ENCODE measurements at places on chromosomes 1 and 21. TPM values are rescaled to one million over a fixed set of nuclear protein-coding genes. Genes with fewer than 3 reads are reported as not detected.

The GRIK1 gene
- 0.36 TPM for total RNA-seq

The RCAN3 gene
- total RNA-seq: 238 TPM

The SEMA6C gene
- total RNA-seq: 173 TPM

The MAP3K21 gene
- 76.1 TPM for total RNA-seq

The AMY1A gene
- total RNA-seq: not detected

The MANEAL gene
- total RNA-seq: 8.8 TPM

The DAB1 gene
- 3.6 TPM for total RNA-seq

DNA sequence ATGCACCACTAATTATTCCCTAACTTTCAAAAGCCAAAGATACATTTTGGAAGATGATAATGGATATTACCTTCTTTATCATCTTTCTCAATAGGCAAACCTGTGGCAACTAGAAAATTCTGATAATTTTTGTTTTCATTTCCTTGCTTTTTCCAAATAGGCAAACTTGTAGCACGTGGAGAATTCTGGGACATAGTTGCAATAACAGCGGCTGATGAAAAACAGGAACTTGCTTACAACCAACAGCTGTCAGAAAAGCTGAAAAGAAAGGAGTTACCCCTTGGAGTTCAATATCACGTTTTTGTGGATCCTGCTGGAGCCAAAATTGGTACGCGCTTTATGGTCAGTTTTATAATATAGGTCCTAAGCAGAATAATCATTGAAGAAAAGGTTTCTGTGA, 1.5 kb downstream of the FPGT start:
- no peak for DNase-seq

DNA sequence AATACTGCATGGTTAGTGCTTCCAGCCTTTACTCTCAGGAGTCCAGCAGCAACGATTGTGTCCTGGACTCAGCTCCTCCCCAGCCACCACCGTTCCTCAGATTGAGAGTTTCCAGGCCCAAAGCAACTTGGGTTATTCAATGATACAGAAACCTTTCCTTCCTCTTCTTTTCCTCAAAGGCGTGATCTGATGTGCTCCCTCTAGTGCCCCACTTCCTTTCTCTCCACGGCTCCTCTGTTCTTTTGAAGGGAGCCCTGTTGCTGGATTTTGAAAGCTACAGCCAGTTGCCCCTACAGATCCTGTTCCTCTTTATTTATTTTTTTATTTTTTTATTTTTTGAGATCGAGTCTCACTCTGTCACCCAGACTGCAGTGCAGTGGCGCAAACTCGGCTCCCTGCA, 14.1 kb downstream of the CRP start:
- DNase-seq: no peak

- no peak for DNase-seq
These were observed 61.2 kb downstream of the VANGL1 start for GRCh38 chr1:115702959-115703358.

DNA sequence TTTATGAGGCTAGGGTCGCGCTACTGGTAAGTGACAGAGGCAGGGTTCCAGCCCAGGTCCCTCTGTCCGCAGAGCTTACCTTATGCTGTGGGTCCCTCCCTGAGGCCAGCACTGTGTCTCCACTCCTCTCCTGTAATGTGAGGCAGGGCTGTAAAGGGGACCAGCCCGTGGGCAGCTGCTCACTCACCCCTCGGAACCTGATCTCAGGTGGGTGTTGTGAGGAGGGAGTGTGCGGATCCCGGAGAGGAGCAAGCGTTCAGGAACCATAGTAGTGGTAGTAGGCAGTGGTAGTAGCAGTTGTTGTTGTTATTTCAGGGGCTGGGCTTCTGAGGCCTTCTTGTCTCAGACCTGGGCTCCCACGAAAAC, 1.7 kb downstream of the ZC3H12A start:
- no peak for DNase-seq

DNA sequence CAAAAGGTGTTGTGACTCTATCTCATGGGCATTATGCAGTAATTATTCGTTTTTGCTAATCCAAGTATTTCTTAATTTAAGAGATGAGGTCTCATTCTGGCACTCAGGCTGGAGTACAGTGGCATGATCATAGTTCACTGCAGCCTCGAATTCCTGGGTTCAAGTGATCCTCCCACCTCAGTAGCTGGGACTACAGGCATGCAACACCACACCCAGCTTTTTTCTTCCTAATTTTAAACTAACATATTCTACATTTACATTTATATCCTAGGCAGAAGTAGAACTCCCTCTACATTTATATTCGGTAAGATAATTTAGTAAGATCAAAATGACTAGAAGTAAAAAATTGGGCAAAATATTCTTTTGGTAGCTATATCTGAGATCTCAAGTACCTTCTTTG, 50.5 kb upstream of the RBM34 start:
- DNase-seq: no peak

DNA sequence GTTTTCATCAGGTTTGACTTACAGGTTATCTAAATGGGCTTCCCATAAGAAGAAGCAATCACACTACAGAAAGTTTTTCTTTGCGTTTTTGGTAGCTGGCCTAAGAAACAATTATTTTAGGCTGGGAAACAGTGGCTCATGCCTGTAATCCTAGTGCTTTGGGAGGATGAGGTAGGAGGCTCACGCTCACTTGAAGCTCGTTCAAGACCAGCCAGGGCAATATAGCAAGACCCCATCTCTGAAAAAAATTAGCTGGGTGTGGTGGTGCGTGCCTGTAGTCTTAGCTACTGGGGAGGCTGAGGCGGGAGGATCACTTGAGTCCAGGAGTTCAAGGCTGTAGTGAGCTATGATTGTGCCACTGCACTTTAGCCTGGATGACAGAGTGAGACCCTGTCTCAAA, 1.6 kb upstream of the REN start:
- no peak for DNase-seq

DNA sequence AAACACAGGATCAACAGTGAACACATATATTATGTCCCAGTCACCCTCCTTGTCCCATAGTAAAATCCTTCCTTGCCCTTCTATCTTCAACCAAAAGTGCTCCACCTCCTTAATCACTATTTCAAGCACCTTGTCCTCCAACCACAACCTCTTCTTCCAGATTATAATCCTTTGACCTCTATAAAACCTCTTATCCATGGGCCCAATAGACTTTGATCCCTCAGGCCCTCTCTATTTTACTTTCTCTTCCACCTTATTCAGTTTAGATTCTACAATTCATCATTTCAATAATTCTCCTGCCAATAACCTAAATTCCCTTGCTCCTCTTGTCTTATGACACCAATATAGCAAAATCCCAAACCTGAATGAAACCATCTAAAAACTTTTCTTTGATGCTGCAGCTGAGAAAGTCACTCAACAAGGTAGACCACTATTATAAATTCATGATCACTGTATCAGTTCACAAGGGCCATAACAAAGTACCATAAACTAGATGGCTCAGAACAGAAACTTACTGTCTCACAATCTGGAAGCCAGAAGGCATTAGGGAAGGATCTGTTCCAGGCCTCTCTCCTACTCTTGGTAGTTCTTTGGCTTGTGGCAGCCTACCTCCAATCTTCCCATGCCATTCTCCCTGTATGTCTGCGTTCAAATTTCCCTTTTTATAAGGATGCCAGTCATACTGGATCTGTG, 24.8 kb downstream of the EPS15 start:
- DNase-seq: no peak

DNA sequence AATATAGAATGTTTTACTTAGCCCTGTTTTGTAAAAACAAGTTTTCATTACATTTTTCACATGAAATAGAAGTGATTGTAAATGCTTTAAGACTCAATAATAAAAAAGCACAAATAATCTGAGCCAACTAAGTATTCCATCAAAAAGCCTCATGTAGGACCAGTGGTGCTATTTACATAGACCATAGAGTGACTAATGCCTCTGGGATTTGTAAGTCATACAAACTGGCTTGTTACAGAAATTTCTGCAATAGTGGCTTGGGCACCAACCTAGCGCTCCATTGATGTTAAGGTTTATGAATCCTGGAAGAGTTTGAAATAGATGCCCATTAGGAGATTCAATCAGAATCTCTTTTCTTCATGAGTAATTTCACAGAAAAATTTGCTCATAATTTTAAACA, 31.9 kb downstream of the ZMYM1 start:
- no peak for DNase-seq

GRCh38 chr1:207109004-207109403, 5.0 kb downstream of the C4BPA start:
- no peak for DNase-seq

All from prostate gland (tissue), 2 donors.